Adrenal gland (tissue), 19 donors: ENCODE measurements at places on chromosomes 4 and X.

- DNase-seq: no peak
Measured at GRCh38 chr4:179544496-179544895, 2102.3 kb upstream of the AGA start.

GRCh38 chr4:157896726-157897125 lies 276.1 kb downstream of the GASK1B start:
- DNase-seq: no peak

DNA sequence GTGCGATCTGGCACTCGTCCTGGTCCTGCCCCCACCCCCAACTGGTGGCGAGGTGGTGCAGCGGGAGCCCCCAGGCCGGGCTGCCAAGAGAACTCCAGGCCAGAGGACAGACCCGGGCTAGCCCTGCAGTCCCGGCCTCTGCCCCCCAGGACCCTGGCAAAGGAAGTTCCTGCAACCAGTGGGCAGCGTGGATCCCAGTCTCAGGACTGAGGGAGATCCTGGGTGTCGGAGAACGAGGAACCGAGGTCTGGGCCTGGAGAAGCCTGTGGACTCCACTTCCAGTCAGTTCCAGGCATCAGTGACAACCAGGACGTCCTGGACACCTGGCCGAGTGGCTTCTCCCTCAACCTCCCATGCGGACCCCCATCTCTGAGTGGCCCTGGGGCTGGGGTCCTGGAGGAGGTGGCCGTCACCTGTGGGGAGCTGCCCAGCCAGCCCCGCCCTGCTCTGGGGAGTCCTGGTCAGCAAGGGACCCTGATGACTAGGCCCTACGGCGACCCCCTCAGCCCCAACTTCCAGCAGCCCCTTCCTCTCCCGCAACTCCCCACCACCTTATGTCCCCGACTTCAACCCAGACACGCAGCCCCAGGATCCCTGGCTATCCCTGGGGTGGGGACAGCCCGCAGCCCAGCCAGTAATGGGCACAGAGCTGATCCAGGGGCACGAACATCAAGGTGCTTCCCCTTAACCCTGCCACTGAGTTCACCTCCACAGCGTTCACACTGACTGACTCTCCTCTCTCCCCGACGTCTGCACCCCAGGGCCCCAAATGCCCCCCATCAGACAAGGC lies 53.7 kb upstream of the NKX1-1 start:
- DNase-seq: no peak

DNA sequence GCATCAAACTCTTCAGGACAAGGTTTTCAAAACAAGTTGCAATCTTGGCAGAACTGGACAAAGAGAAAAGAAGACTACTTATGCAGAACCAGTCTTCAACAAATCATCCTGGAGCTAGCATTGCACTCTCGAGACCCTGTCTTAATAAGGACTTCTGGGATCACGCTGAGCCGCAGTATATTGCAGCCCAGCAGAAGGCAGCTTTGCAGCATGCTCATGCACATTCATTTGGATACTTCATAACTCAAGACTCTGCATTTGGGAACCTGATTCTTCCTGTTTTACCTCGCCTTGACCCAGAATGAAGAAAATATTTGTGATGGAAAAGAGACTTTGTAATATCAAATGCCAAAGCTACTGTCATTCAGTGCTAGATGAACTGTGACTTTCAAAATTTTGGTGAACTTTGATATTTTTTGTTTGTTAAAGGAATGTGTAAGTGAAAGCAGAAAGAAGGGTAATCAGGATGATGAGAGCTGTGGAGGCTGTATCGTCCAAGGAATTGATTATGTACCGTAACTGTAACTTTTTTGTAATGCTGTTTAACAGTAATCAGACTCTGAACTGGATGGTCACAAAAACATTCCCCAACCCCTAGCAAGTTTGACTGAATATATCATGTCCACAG lies 27.2 kb downstream of the HSPA4L start:
- DNase-seq: no peak

DNA sequence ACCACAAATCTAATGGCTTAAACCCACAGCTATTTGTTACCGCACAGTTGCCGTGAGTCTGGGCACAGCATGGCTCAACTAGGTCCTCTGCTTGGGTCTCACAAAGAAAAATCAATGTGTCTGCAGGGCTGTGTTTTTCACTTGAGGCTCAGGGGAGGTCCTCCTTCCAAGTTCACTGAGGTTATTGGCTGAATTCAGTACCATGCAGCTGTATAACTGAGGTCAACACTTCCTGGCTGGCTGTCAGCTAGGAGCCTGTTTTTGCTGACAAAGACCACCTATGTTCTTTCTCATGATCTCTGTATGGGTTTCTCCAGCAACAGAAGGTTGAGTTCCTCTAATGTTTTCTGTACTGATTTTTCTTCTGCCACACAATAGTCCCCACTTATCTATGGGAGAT lies 736.7 kb upstream of the PRKX start:
- no peak for DNase-seq

- no peak for DNase-seq
Measured at GRCh38 chr4:38563707-38564495, 100.1 kb upstream of the KLF3 start.

GRCh38 chrX:139751053-139751452 lies 43.1 kb upstream of the MCF2 start:
- no peak for DNase-seq
